Osteocyte (in vitro differentiated cells): ENCODE measurements at places on chromosomes 7 and 10. TPM values are rescaled to one million over a fixed set of nuclear protein-coding genes. Genes with fewer than 3 reads are reported as not detected.

Gene COL28A1
- total RNA-seq, result 0.39 and 1.1 TPM in 2 replicates

- no peak overlapping the region for H3K27ac ChIP-seq
- no peaks in the 10 kb centered on the region for H3K36me3 ChIP-seq
- DNase-seq, result no peak
Measured at GRCh38 chr10:100033766-100034418, 24.1 kb upstream of the DNMBP start.

GRCh38 chr10:34908481-34908880 is 93.4 kb upstream of the PARD3 start:
- no peak overlapping the region for H3K4me3 ChIP-seq
- peak overlapping the region; percentile 75 for H3K27ac ChIP-seq
- peaks cover 39% of the 10 kb centered on the region for H3K4me1 ChIP-seq
- no peaks in the 10 kb centered on the region for H3K36me3 ChIP-seq
- no peaks in the 10 kb centered on the region for H3K27me3 ChIP-seq

DNA sequence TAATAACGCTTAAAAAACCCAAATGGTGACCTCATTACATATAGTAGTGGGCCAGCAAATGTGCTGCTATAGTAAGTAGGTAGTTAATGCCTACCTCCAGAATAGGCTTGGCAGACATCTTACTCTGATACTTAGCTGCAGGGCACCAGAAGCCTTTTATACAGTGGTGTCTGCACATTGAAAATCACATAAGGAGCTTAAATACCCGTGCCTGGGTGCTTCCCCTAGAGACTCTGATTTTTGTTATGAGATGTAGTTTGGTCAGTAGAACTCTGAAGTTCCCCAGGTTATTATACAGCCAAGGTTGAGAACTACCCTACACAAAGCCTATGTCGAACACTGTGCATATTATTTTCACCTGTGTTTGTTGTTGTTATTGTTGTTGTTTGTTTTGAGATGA is 47.2 kb downstream of the ANKIB1 start:
- peaks cover 5% of the 10 kb centered on the region for H3K36me3 ChIP-seq
- H3K4me1 ChIP-seq, result peaks cover 34% of the 10 kb centered on the region
- H3K4me3 ChIP-seq, result no peak overlapping the region
- no peaks in the 10 kb centered on the region for H3K27me3 ChIP-seq

Gene PCDH15
- total RNA-seq, result 2.6 and 3.0 TPM in 2 replicates

Gene RTKN2
- 1.9 and 2.4 TPM in 2 replicates for total RNA-seq

Gene PRLHR
- total RNA-seq, result not detected in 2 replicates

DNA sequence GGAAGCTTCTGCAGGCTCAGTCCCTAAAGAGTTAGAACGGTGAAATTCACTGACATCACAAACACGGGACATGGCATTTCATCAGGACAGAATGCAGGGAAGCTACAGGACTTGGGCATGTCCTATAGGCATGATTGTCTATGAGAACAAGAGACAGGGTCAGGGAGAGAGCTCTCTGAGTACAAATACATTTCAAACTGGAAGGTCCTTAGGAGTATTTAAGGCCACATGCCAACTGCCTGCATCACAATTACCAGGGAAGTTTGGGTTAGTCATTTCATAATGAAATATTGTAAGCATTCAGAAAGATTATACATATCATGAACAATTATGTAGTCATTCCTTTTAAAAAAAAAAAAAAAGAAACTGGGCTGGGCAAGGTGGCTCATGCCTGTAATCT is 71.3 kb downstream of the CREB3L2 start:
- H3K4me1 ChIP-seq, result peaks cover 57% of the 10 kb centered on the region
- H3K27ac ChIP-seq, result peak overlapping the region; percentile 52
- peaks cover 21% of the 10 kb centered on the region for H3K36me3 ChIP-seq
- DNase-seq, result no peak
- no peaks in the 10 kb centered on the region for H3K27me3 ChIP-seq
- H3K4me3 ChIP-seq, result no peak overlapping the region

GRCh38 chr7:35658606-35659201 is 36.2 kb downstream of the HERPUD2 start:
- peaks cover 54% of the 10 kb centered on the region for H3K36me3 ChIP-seq
- H3K4me3 ChIP-seq, result no peak overlapping the region
- peaks cover 2% of the 10 kb centered on the region for H3K4me1 ChIP-seq
- H3K27ac ChIP-seq, result peak overlapping the region; percentile 25

Gene TMEM236
- 0.08 and 0.11 TPM in 2 replicates for total RNA-seq

- H3K27ac ChIP-seq, result no peak overlapping the region
- no peak overlapping the region for H3K4me3 ChIP-seq
- no peak for DNase-seq
- H3K4me1 ChIP-seq, result peaks cover 3% of the 10 kb centered on the region
- H3K36me3 ChIP-seq, result no peaks in the 10 kb centered on the region
Measured at GRCh38 chr7:128891110-128891941, 19.2 kb downstream of the KCP start.

DNA sequence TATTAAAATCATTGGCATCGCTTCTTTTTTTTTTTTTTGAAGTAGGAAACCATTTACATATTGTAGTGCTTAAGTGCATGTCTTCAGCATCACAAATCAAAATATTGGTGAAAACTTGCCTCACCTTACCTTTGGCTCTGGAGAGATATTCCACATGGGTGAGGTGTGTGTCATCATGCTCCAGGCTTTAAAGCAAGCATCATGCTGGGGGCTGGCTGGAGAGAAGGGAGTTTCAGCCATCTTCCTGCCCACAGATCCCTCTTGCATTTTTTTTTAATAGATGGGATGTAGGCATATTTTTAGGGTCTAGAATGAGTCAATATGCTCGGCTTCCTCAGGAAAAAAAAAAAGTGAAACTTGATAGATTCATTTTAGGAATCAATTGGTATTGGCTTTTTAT is 2.3 kb upstream of the INSYN2A start:
- no peak overlapping the region for H3K27ac ChIP-seq
- no peak for DNase-seq

GRCh38 chr10:114615600-114616007 is 42.5 kb downstream of the ABLIM1 start:
- no peaks in the 10 kb centered on the region for H3K36me3 ChIP-seq
- no peak overlapping the region for H3K27ac ChIP-seq
- DNase-seq, result no peak

Gene OR2A12
- total RNA-seq, result not detected in 2 replicates

Gene OR2A42
- 0.08 and 0.18 TPM in 2 replicates for total RNA-seq

Gene PLEKHS1
- total RNA-seq, result 0.11 TPM in 1 of 2 replicates, not detected in the other

- no peak overlapping the region for H3K4me3 ChIP-seq
- peaks cover 57% of the 10 kb centered on the region for H3K4me1 ChIP-seq
- no peaks in the 10 kb centered on the region for H3K27me3 ChIP-seq
- H3K27ac ChIP-seq, result peak overlapping the region; percentile 89
- DNase-seq, result no peak
Measured at GRCh38 chr10:99784727-99785441, 2.4 kb downstream of the ABCC2 start.

Gene PRSS37
- not detected in 2 replicates for total RNA-seq

GRCh38 chr10:20237586-20237985 is 421.4 kb downstream of the PLXDC2 start:
- peaks cover 2% of the 10 kb centered on the region for H3K4me1 ChIP-seq
- no peak overlapping the region for H3K27ac ChIP-seq
- H3K36me3 ChIP-seq, result no peaks in the 10 kb centered on the region
- no peak overlapping the region for H3K4me3 ChIP-seq
- no peaks in the 10 kb centered on the region for H3K27me3 ChIP-seq

- H3K27me3 ChIP-seq, result no peaks in the 10 kb centered on the region
- H3K4me3 ChIP-seq, result no peak overlapping the region
- H3K27ac ChIP-seq, result no peak overlapping the region
- H3K4me1 ChIP-seq, result peaks cover 9% of the 10 kb centered on the region
Measured at GRCh38 chr10:116263870-116264655, 8.9 kb downstream of the GFRA1 start.

GRCh38 chr10:102644066-102644645 is at the start of gene TRIM8:
TSS of gene TRIM8 (plus strand) at chr10:102644479. CDS start at chr10:102644618, 139 bp downstream.
- no peaks in the 10 kb centered on the region for H3K36me3 ChIP-seq
- peaks cover 35% of the 10 kb centered on the region for H3K4me1 ChIP-seq
- no peak for DNase-seq

GRCh38 chr10:101018600-101019439 is 12.1 kb downstream of the PDZD7 start:
- H3K4me3 ChIP-seq, result no peak overlapping the region
- no peaks in the 10 kb centered on the region for H3K27me3 ChIP-seq
- H3K27ac ChIP-seq, result no peak overlapping the region

- no peaks in the 10 kb centered on the region for H3K27me3 ChIP-seq
- peaks cover 37% of the 10 kb centered on the region for H3K4me1 ChIP-seq
- H3K27ac ChIP-seq, result peak overlapping the region; percentile 79
- peaks cover 4% of the 10 kb centered on the region for H3K36me3 ChIP-seq
- DNase-seq, result no peak
- peak overlapping the region; percentile 20 for H3K4me3 ChIP-seq
Measured at GRCh38 chr7:139094596-139094995, 14.9 kb downstream of the ZC3HAV1 start.

Gene ITGA8
- total RNA-seq, result 6.9 and 7.5 TPM in 2 replicates

Gene PTPN20
- not detected in 2 replicates for total RNA-seq

- no peaks in the 10 kb centered on the region for H3K27me3 ChIP-seq
- no peak overlapping the region for H3K27ac ChIP-seq
- H3K36me3 ChIP-seq, result no peaks in the 10 kb centered on the region
- no peaks in the 10 kb centered on the region for H3K4me1 ChIP-seq
- no peak overlapping the region for H3K4me3 ChIP-seq
Measured at GRCh38 chr10:98778277-98778759, 331.6 kb upstream of the HPS1 start.

DNA sequence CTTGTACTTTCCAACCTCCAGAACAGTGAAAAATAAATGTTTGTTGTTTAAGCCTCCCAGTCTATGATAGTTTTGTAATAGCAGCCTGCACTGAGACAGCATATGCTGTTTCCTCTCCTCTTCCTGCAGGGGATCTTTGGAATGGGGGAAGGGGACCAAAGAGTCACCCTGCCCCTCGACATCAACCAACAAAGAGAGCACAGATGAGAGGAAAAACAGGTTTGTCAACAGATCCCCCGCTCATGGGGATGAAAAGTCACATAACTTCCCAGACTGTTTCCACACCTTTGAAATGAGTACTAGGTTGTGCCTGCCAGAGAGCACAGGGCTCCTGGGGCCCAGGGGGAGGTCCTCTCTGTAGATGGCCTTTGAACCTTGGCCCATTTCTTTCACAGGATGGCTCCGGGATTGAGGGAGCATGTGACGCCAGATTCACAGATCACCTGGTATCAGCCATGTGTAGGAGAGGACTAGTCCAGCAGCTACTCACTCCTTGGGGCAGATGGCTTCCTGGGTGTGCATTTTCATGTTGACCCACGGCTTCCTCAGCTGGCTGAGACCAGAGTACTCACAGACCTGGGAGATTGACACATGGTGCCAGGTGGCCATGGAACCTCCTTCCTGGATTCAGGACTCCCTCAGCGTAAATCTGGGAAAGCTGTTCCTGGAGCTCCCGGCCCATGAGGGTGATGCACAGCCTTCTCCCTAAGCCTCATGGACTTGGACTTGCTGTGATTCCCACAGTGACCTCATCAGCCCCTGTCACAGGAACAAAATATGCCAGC is 125.6 kb downstream of the CXCL12 start:
- DNase-seq, result no peak
- H3K27ac ChIP-seq, result no peak overlapping the region
- H3K4me3 ChIP-seq, result no peak overlapping the region
- no peaks in the 10 kb centered on the region for H3K36me3 ChIP-seq
- H3K4me1 ChIP-seq, result peaks cover under 1% of the 10 kb centered on the region

DNA sequence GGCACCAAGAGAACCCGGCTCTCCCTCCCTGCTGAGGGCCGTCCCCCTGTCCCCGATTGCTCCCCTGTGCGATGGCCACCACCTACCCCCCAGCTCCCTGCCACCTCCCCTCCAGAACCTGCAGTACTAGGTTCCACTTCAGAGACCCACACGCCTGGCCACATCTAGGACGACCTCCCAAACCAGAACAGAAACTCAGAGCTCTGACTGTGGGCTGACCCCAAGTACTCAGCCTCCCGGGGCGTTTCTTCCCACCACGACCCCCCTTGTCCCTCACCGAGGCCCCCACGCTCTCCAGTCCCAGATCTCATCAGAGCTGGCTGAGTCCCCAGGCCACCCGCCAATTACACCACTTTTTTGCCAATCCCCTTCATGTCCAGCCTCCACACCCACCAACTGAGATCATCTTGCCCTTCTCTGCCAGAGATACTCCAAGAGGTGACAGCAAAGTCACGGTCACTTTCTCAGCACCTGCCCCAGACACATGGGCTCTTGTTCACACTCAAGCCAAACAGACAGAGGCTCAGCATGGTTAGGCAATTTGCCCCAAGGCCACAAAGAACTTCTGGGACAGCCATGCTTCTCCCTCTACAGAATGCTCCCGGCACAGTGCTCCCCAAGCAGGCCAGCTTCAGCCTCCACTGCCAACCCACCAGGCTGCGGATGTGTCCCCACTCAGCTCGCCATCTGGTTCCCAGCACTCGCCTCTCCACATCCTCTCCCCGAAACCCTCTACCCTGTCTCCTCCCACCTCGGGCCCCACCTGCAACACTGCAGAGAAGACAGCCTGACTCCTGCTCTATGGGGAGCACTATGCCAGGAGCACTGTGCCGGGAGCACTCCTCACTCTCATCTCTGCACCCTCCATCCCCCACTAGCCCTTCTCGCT is 4.7 kb downstream of the TMEM120A start:
- H3K27me3 ChIP-seq, result no peaks in the 10 kb centered on the region
- H3K4me1 ChIP-seq, result peaks cover 13% of the 10 kb centered on the region
- no peak overlapping the region for H3K27ac ChIP-seq
- H3K36me3 ChIP-seq, result peaks cover 4% of the 10 kb centered on the region

DNA sequence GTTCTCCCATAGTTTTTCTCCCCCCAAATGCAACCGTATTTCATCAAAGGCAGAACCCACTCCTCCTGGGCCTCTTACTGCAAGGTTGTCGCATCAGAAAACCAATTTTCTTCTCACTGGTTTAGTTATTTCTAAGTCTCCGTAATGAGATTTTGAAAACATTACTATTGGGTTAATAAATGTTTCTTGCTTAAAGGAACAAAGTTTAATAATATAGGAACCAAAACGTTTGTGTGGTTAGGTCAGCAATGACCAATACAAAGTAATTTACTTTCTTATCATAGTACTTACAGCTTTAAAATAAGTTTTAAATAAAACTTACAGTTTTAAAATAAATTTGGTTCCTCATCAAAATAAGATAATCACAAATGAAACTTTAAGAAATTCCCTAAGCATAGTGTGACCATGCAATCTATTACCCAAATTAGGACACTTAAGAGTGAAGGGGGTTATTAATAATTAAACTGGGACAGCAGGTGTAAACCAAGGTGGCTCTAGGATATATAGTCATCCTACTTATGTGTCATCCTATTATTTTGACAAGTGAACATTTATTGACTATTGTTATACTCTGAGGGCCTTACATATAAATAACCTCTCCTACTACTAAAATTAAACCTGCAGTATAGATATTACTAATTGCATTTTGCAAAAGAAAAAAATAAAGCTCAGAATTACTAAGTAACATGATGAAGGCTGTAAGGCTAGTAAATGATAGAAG is 415.4 kb upstream of the LRRN3 start:
- no peak for DNase-seq
- no peaks in the 10 kb centered on the region for H3K4me1 ChIP-seq
- H3K36me3 ChIP-seq, result no peaks in the 10 kb centered on the region
- H3K4me3 ChIP-seq, result no peak overlapping the region
- H3K27me3 ChIP-seq, result no peaks in the 10 kb centered on the region

Gene SUN3
- not detected in 2 replicates for total RNA-seq

- peaks cover 4% of the 10 kb centered on the region for H3K27me3 ChIP-seq
- H3K36me3 ChIP-seq, result no peaks in the 10 kb centered on the region
- H3K4me1 ChIP-seq, result peaks cover 12% of the 10 kb centered on the region
- no peak within 1 kb of the TSS for H3K27ac ChIP-seq
- no peak within 1 kb of the TSS for H3K4me3 ChIP-seq
Measured at GRCh38 chr7:143027032-143027431, at the start of gene OR9A2. TSS of gene OR9A2 (minus strand) at chr7:143027132. CDS start at chr7:143027132, 0 bp downstream.
